ENCODE measurements at places on chromosomes 5 and 9. TPM values are rescaled to one million over a fixed set of nuclear protein-coding genes. Genes with fewer than 3 reads are reported as not detected.
A peak's percentile ranks its signal among the peaks of the same experiment; 100 is the strongest.

DNA sequence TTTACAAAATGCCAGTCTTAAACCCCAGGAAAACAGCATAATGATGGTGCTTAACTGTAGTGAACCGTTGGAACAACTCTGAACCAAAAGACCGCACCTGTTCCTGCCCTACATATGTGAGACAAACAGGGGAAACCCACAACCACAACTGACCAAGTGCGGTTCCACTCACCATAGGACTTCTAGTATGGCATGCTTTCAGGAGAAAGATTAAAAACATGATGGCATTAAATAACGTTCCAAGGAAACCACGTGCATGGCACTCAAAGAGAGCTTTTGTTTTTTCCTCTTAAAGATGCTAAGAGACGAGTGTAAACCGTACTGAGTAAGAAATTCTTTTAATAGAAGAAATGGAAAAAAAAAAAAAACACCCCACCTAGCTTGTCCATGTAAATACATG lies 119.8 kb downstream of the SSBP2 start:
- DNase-seq, result peak; percentile 6

DNA sequence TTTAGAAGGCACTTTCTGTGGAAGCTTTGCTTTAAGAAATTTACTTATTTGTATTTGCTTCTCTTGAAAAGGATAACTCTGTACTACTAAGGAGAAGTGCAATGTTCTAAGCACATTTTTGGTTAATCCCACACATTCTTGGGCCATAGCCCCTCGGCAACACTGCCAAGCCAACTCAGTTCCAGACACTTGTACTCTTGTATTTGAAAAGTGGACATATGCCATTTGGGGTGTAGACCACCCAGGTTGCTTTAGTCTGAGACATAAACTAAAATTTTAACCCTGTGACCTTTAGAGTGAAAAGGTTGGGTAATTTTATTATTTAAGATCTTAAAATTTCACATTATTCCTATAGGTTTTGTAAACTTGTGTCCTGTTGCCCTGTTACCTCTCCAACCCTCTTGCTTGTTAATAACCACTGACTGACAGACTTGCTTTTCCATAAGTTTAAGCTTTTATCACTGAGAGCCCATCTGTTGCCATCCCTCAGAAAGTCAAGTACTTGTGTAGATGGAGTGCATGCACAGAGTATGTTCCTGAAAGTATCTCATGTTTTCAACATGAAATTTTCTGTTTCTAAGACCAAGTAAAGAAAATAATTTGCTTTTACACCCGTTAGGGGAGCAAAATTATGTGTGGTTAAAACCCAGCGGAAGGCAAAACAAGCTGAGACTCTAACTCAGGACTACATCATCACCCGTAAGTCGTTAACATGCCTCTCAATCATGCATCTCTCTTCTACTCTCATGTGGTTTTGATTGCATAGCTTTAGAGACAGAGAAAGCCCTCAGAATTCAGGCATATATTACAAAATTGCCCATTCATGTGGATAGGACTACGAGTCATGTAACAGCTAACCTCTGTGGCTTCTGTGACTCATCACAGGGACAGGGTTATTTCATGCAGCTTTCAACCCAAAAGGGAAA lies 117.3 kb downstream of the GDNF start:
- DNase-seq, result peak; percentile 92

DNA sequence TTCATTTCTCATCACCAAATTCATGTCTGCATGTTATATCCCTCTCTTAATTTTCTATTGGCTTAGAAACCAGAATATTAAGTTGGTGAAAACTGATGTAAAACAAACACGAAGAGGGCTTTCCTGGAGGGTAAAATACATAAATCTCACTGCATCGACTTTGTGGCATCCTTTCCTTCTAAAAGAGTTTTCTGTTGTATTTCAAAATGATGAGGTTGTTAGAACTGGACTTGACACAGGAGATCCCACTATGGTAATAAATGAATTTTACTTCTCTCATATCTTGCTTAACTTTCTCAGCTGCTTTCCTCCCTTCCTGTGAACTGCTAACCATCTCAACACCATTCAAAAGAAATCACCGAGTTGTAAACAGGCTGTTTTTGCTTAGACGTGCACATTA lies 162.0 kb upstream of the TRPC7 start:
- no peak for DNase-seq

- no peak for DNase-seq
Measured at GRCh38 chr5:105274079-105274478, 1711.5 kb upstream of the NUDT12 start.

- DNase-seq, result no peak
Measured at GRCh38 chr9:75149841-75150241, 61.5 kb downstream of the OSTF1 start.

GRCh38 chr9:34253460-34253837 lies 74.6 kb downstream of the UBAP1 start:
- peak; percentile 53 for DNase-seq

DNA sequence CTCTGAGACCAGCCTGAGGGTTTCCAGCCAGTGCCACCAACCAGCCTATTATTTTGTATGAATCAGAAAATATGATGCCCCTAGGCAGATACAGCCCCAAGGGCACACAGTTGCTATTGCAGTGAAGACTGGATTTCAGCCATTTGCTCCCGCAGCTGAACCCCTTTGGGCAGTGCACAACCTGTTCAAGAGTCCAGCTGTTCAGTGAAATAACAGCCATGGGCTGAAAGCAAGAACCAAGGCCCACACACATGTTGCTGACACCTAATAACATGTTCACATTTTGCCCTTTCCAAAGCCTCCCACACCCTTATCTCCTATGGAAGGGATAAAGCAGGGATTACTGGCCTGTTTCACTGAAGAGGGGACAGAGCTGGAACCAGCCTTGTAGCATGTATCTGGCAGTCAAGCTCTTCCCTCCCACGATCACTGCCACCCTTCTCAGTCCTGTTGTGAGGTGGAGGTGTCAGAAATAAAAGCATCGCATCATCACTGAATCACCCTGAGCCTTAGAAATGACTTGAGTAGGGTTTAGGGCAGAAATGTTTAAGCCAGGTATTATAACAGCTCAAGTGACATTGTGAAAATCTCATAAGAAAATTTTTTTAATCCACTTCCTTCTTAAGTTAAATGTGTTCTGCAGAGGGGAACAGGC lies 137.1 kb upstream of the FSTL4 start:
- DNase-seq, result no peak

GRCh38 chr9:88657893-88658292 lies 122.9 kb downstream of the NXNL2 start:
- peak; percentile 31 for DNase-seq

- peak; percentile 92 for DNase-seq
Measured at GRCh38 chr9:21831841-21832509, 29.5 kb downstream of the MTAP start.

- DNase-seq, result peak; percentile 39
Measured at GRCh38 chr5:68214482-68215207, 911 bp upstream of the PIK3R1 start.

- peak; percentile 5 for DNase-seq
Measured at GRCh38 chr5:6633469-6634245, 417 bp downstream of the SRD5A1 start.

- DNase-seq, result no peak
Measured at GRCh38 chr9:96868709-96869108, 14.4 kb upstream of the ZNF782 start.

DNA sequence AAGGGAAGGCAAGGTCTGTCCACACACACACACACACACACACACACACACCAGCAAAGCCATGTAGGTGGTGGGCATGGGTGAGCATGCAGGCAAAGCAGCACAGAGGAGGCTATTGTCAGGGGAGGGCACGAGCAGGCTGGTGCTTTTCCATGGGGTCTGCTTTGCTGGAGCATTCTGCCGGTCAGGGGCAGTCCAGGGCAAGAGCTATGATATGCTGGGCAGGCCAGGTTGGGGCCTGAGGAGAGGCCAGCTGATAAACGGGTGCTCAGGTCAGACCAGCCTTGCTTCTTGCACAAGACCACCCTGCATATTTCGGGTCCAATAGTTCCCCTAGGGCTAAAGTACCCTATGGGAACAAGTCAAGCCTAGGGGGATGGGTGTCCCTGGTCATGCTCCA lies 253.9 kb upstream of the DMAC1 start:
- DNase-seq, result no peak

- DNase-seq, result no peak
Measured at GRCh38 chr5:92525131-92525530, 1055.9 kb downstream of the NR2F1-AS1 start.

Gene CER1
- total RNA-seq, result not detected

Gene KCNN2
- total RNA-seq, result 0.50 TPM

Gene TTC16
- under 0.01 TPM for total RNA-seq

Gene CXCL14
- 0.26 TPM for total RNA-seq

Gene ARAP3
- total RNA-seq, result 2.6 TPM

Gene NTRK2
- total RNA-seq, result 0.26 TPM

Gene SPATA31D4
- not detected for total RNA-seq

All from fibroblast of lung (primary cell).